ENCODE measurements at places on chromosomes 1 and 21. TPM values are rescaled to one million over a fixed set of nuclear protein-coding genes. Genes with fewer than 3 reads are reported as not detected.

GRCh38 chr1:84272401-84272800, 29.1 kb upstream of the SAMD13 start:
- DNase-seq = peak; percentile 60

- no peak for DNase-seq
These were observed 95.0 kb downstream of the BEND5 start for GRCh38 chr1:48681476-48682305.

DNA sequence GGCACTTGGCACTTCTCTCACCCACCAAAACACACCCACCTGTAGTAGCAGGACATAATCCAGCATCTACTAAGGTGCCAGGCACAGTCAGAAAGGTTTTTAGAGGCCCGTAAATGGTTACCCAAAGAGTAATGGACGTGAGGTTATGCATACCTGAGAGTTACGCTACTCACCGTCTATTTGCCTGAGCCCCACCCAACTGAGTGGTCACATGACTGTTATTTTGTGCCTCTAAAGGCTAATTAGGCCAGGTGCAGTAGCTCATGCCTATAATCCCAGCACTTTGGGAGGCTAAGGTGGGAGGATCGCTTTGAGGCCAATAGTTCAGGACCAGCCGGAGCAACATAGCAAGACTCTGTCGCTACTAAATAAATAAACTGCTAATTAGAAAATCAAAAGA, 11.0 kb downstream of the LMX1A start:
- no peak for DNase-seq

- peak; percentile 28 for DNase-seq
These were observed 7.9 kb upstream of the UMODL1 start for GRCh38 chr21:42063191-42063570.

Gene CLCA4
- not detected for total RNA-seq

- no peak for DNase-seq
These were observed 869 bp downstream of the NAV1 start for GRCh38 chr1:201539561-201540431.

DNA sequence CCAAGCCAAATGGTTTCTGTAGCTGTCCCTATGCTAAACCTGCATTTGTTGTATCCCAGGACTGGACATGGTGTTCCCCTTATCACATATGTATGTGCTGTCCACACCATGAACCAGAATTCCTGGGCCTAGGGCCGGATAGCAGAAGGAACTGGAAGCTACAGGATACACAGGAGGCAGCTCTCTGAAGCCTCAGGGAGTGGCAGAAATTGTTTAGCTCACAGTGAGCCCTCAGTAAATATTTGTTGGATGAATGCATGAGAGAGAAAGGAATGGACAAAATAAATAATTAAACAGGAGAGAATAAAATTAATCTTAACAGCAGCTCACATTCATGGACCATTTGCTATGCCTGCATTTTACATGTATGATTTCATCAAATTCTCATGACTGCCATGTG, 2.1 kb downstream of the NIPAL3 start:
- no peak for DNase-seq

GRCh38 chr1:76229279-76230005, 154.9 kb downstream of the ST6GALNAC3 start:
- DNase-seq = no peak

DNA sequence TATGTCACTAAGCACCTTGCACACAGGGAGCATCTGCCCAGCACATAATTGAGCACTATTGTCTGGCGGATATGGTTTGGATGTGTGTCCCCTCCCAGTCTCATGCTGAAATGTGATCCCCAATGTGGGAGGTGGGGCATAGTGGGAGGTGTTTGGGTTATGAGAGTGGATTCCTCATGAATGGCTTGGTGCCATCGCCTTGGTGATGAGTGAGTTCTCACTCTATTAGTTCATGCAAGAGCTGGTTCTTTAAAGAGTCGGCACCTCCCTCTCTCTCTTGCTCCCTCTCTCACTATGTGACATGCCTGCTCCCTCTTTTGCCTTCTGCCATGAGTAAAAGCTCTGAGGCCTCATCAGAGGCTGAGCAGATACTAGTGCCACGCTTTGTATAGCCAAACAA, 9.5 kb downstream of the CTSK start:
- DNase-seq = no peak

DNA sequence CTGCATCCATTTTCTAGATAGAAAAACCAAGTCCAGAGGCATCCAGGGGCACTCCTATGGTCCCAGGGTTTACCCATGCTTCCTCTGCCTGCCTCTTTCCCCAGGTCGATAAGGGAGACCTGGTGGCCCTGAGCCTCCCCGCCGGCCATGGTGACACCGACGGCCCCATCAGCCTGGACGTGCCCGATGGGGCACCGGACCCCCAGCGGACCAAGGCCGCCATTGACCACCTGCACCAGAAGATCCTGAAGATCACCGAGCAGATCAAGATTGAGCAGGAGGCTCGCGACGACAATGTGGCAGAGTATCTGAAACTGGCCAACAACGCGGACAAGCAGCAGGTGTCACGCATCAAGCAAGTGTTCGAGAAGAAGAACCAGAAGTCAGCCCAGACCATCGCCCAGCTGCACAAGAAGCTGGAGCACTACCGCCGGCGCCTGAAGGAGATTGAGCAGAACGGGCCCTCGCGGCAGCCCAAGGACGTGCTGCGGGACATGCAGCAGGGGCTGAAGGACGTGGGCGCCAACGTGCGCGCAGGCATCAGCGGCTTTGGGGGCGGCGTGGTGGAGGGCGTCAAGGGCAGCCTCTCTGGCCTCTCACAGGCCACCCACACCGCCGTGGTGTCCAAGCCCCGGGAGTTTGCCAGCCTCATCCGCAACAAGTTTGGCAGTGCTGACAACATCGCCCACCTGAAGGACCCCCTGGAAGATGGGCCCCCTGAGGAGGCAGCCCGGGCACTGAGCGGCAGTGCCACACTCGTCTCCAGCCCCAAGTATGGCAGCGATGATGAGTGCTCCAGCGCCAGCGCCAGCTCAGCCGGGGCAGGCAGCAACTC, 41.3 kb downstream of the TMCC2 start:
- DNase-seq = no peak

Gene GRHL3
- 1.4 TPM for total RNA-seq

Gene LRIF1
- 17.9 TPM for total RNA-seq

DNA sequence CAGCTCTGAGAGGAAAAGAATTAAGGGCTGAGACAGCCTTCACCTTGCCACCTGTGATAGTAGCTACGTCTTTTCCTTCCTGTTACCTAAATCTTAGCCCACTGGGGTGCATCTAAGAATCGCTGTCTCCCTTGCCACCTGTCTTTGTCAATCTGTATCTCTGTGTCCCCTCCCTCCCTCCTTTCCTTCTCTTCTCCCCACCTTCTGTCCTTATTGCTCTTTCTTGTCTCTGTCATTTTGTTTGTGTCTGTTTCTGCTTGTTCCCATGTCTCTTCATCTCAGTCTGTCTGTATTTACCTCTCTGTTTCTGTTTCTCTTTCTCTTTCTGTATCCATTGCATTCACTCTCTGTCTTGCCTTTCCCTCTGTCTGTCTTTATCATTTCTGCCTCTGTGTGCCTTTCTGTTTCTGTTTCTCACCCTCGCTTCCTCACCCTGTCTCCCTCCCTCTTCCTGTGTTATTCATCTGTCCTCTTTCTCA, 30.2 kb downstream of the SLC22A15 start:
- no peak for DNase-seq

DNA sequence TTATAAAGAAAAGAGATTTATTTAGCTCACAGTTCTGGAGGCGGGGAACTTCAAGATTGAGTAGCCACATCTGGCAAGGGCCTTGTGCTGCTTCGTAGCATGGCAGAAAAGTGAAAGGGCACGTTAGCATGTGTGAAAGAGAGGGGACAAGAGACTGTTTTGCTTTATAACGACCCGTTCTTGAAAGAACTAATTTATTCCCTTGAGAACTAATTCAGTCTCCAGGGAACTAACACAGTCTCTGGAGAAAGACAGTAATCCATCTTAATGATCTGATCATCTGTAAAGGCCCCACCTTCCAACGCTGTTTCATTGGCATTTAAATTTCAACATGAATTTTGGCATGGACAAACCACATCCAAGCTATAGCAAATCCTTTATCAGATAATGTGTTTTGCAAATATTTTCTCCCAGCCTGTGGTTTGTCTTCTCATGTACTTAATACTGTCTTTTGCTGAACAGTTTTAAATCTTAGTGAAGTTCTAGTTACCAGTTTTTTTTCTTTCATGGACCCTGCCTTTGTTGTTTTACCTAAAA, 26.1 kb downstream of the MTR start:
- DNase-seq = no peak

Gene IQCC
- total RNA-seq = 7.6 TPM

Gene EFNA1
- total RNA-seq = 33.7 TPM

- DNase-seq = no peak
These were observed 1.7 kb upstream of the EPS15 start for GRCh38 chr1:51520700-51521248.

GRCh38 chr1:57209495-57209894, 214.4 kb downstream of the DAB1 start:
- DNase-seq = no peak

GRCh38 chr1:154453161-154453560, 48.0 kb downstream of the IL6R start:
- no peak for DNase-seq

DNA sequence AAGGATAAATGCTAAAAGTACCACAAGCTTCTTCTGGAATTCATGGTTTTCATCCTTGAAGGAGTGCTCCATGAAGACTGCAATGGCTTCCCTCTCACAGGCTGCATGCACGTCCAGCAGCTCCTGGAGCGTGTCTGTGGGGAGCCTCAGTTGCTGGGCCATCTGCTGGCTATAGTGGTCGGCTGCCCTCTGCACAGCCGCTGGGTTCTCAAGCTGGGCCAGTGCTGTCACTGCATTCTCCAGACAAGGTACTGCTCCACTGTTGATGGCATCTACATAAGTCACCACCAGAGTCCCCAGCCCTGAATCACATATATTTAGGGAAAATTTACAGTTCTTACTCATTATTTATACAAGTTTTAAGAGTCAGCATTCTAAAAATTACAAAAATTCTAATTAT, 8.7 kb downstream of the GBP4 start:
- no peak for DNase-seq

DNA sequence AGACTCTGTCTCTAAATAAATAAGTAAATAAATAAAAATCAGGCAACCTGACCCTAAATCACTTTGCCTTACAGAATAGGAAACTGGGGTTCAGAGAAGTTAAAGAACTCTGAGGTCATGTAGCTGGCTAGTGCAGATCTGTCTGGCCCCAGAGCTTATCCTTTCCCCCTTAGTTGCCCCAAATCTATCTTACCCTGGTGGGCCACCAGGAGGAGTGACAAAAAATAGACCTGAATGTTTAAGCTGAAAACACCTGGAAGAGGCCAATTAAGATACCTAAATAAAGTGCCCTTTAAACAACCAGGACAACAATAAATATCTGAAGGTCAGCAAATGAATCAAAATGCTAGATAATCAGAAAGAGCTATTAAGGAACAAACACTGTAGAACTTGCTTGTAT, 59.7 kb downstream of the TEX35 start:
- no peak for DNase-seq

Gene FCRL2
- 0.47 TPM for total RNA-seq

GRCh38 chr1:36831186-36831810, 203.0 kb downstream of the GRIK3 start:
- DNase-seq = no peak

DNA sequence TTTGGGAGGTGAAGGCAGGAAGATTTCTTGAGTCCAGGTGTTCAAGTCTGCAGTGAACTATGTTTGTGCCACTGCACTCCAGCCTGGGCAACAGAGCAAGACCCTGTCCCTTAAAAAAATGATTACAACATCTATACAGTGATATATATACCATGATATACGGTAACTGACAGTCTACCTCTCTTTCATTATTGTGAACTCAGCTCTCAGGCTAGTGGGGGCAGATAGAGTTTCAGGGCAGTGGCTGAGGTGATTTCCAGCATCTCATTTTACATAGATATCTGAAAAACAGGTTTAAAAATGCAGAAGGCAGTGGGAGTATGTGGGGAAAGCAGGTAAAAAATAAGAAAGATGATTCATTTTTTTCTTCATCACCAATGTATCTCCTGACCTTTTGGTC, 8.1 kb upstream of the NTNG1 start:
- DNase-seq = no peak

Gene F13B
- total RNA-seq = not detected

DNA sequence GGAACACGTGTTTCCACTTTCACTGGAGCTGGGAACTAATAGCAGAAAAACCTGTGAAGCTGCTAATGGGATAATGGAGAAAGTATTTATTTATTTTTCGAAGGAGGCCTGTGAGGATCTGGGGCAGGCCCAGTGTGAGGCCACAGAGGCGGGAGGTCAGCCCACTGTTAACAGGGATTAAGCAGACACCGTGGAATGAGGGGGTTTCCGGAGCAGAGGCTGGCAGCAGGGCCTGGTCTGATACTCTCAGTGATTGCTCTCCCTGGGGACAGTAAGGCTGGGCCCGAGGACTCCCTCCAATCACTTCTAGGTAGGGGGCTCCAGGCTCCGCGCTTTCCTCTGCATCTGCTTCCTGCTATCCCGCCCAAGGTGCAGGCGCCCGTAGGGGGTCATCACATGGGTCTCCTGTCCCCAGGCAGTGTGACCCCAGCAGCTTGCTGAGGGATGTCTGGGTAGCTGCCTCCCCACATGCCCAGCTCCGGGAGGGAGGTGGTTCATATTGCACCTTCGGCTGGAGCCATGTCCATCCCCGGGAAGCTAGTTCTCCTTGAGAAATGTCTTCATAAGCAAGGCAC, 28.8 kb upstream of the CDCA8 start:
- DNase-seq = no peak

DNA sequence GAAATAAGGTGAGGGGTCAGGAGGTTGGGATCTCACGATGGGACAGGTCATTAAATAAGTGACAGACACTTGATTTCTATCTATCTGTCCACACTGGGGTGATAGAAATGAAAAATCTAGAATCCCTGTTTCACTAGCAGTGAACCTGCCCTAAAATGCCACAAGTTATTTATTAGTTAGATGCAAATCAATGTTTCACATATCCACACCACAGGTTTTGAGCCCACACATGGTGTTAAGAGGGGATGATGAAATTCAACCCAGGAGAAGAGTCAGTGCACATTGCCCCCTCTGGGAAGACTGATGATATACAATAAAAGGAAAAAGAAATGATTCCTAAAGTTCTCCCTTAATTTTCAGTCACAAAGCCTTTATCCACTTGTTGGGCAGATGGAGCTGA, 10.1 kb upstream of the NTPCR start:
- DNase-seq = no peak

DNA sequence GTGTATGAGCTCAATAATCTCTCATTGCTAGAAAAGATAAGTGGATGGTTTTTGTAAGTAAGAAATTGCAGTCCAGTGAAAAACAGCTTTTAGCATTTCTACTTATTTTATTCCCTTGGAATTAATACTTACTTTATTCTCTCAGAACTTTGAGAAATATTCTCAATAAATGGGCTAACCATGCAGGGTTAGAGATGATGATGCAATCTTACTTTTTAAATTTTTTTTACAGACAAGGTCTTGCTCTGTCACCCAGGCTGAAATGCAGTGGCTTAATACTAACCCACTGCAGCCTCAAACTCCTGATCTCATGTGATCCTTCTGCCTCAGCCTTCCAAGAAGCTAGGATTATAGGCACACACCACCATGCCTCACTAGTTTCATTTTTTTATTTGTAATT, 440.8 kb upstream of the ZP4 start:
- no peak for DNase-seq

- no peak for DNase-seq
These were observed 30.7 kb upstream of the ACTRT2 start for GRCh38 chr1:2990376-2991115.

GRCh38 chr1:235448616-235449015, 55.6 kb downstream of the B3GALNT2 start:
- no peak for DNase-seq

GRCh38 chr1:103197216-103197615, 88.9 kb upstream of the COL11A1 start:
- DNase-seq = no peak

GRCh38 chr1:175208773-175209492, 16.4 kb upstream of the KIAA0040 start:
- DNase-seq = no peak
